SJSA1 (cell line): ENCODE measurements at places on chromosomes 16 and 17.

DNA sequence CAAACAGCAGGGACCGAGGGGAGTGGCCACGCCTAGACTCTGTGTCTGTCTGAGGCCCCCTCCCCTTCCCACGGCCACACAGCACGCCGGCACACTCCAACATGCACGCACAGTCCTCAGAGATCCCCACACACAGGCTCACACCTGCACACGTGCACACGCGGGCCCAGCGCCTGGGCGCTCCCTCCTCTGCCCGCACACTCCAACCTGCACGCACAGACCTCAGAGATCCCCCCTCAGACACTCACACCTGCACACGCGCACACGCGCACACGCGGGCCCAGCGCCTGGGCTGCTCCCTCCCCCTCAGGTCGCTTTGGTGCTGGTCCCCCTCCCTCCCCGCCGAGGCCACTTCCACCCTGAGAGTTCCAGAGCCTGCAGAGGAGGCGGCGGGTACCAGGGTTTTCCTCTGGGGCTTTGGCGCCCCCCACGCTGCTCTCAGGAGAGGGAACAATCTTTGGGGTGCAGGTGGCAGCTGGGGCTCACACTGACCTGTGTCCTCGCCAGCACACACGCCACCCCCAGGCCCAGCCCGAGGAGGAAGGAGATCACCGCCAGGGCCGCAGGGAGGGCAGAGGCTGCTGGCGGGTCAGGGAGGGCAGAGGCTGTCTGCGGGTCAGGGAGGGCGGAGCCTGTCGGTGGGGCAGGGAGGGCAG is 1.6 kb downstream of the CD7 start:
- DNase-seq = no peak

DNA sequence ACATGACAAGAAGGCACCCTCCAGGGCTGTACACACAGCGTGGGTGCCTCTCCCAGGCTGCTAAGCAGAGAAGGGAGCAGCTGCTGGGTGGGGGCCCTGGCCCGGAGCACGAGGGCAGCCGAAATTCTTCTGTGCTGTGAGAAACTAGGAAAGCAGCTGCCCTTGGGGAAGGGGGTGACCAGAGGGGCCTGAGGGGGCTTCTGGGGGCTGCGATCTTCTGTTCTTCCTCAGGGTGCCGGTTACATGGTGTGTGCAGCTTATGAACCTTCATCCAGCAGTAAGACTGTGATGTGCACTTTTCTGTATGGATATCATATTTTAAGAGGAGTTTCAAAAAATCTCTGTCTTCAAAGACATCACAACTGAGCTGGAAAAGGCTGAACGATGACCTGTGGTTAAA is 43.2 kb upstream of the METRNL start:
- DNase-seq = no peak

DNA sequence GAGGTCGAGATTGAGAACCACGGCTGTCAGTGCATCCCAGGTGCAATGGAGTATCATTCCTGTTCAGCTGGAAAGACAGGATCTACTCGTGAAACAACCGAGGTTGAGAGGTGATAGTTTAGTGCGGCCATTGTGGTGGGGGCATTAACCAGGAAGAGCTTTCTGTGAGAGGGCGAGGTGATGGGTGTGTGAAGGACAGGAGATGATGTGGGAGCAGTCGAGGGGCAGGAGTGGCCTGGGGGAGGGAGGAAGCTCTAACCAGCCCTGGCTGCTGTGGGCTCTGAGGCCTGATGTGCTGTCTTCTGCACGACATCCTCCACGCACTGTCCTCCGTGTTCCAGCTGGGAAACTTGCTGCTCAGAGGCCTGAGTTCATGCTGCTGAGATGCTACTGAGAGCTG is 22.0 kb downstream of the GOSR2 start:
- DNase-seq = no peak

- no peak for DNase-seq
Observed at GRCh38 chr16:10081201-10081940, 100.9 kb downstream of the GRIN2A start.

DNA sequence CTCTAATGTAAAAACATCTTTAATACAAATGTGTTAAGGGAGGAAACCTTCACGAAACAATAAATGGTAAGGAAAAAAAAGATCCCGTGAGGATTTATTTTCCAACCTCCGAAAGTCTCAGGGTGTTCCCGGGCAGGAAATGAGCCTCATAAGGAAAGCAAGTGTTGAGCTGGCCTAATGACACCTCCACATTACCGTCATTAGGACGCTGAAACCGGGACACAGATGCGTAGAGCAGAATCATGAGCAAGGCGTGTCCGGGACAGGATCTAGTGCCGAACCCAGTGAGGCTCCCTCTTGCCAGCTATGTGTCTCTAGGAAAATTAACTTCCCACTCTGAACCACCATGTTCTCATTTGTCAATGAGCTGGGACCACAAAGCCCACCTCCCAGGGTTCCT is 22.7 kb upstream of the CYTH1 start:
- no peak for DNase-seq

GRCh38 chr17:8079291-8080207 is 8.0 kb downstream of the ALOX12B start:
- DNase-seq = peak; percentile 65

DNA sequence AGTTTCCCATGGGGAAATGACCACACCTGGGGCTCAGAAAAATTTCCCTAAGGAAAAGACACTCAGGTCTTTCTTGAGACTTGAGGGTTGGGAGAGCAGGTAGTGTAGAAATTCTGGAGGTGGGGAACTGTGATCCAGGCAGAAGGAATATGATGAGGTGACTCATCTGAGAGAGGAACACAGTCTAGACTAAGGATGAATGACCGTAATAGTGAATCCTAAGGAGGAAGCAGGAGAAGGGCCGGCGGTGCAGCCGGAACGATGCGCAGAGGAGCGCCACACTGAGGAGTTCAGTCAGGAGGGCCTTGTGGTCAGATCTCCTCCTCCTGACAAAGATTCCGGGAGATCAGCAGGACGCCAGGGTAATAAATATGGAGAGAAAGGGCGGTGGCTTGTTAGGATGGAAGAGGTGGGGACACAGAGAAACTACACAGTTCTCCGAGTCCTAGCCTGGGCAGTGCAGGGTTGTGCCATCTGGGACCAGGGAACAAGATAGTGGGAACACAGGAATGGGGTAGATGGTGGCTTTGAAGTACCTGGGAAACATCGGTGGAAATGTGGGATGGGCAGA is 135.6 kb downstream of the PARN start:
- no peak for DNase-seq

DNA sequence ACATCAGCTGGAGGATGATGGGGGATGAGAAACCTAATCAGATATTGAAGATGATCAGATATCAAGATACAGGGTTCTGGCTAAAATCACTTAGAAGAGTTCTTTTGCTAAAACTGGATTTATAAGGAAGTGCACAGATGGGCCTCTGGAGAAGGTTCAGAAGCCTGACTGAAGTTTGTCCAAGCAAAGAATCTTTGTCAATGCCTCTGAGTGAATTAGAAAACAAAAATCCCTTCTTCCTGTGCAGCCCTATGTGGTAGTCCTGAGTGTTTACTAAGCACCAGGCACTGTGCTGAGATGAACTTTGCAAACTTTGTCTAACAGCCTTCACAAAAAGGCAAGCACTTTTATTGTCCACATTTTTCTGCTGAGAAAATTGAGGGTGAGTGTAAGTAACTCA is 11.4 kb upstream of the CENPV start:
- no peak for DNase-seq

DNA sequence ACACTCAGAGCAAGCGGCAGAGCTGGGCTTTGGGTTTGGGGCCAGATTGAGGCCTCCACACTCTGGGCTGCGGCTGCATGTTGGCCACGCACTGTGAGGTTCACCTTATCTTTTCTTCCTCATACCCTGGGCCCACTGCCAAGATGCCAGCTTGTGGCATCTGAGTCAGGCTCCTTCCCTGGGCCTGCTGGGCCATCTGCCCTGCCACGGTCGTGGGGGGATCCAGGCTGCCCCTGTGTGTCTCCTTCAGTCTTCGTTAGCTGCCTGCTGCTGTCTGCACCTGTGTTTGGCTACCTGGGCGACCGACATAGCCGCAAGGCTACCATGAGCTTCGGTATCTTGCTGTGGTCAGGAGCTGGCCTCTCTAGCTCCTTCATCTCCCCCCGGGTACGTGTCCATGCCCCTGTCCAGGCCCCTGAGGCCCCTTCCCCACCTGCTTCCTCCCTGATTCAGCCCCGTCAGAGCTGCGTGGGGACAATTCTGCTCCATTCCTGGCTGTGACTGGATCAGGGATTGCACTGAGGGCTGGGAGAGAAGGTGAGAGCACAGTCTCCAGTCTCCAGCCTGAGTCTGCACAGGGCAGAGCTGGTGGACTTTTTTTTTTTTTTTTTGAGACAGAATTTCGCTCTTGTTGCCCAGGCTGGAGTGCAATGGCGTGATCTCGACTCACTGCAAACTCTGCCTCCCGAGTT is 11.2 kb downstream of the SPNS3 start:
- DNase-seq = no peak

GRCh38 chr17:79031996-79032875 is 8.3 kb downstream of the C1QTNF1 start:
- peak; percentile 44 for DNase-seq

GRCh38 chr16:11833951-11834695 is 17.2 kb downstream of the RSL1D1 start:
- no peak for DNase-seq
